ENCODE measurements at places on chromosomes 11 and 22.

DNA sequence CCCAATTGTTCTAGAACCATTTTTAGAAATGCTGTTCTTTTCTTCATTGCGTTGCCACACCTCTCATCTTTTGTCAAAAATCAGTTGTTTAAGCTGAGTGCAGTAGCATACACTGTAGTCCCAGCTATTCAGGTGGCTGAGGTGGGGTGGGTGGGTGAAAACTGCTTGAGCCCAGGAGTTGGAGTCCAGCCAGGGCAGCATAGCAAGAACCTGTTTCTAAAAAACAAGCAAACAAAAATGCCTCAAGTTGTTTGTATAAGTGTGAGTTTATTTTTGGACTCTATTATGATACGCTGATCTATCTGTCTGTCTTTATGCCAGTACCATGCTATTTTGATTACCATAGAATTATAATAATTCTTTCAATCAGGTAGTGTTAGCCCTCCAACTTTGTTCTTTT is 62.5 kb upstream of the RRM1 start:
- no peak for DNase-seq

GRCh38 chr11:4086575-4087353 is 7.8 kb upstream of the RRM1 start:
- DNase-seq, result no peak

DNA sequence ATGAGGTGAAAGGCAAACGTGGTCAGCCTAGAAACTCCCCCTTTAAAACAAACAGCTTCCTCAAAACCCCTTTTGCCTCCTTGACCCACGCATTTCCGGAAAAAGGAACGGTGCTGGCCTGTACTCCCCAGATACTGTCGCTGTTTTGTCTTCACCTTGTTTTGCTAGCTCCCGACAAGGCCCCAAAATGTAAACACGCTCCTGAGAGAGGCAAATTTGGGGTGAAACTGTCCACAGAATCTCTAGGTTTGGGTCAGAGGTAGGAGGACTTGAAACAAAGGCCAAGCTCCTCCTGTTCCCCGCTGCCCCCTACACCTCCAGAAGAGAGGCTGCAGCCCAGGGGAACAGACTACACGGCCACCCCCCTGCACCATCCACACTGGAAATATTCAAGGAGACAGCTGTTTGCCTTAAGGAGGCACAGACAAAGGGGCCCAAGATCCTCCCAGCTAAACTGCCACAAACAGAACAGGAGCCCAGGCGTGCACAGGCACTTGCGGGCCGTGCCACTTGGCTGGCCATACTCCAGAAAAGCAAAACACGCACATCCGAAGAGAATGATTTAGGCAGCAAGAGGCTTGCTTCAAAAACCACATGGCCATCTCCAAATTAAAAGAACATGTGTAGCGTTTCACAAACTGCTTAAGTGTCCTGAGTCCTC is 160.5 kb upstream of the GRK3 start:
- DNase-seq, result no peak

DNA sequence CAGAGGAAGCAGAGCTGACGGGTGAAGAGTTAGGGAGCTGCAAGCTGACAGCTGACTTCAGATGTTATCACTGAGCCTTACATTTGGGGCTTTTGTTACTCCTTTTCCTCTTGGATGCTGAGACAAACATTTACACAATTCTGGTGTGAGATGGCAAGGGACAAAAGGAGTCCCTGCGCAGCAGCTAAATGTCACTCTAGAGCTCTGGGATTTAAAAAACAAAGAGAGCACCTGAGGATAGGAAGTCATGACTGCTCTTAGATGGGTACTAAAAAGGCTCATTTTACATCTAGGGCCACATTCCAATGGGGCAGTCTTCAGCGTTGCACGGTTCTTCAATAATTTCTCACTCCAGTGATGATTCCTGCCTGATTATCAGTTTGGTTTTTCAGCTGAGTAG is 204.5 kb downstream of the RAB38 start:
- DNase-seq, result no peak

- DNase-seq, result peak; percentile 45
Observed at GRCh38 chr11:34650528-34650927, 29.6 kb downstream of the EHF start.

GRCh38 chr11:16876053-16876752 is 137.8 kb downstream of the C11orf58 start:
- DNase-seq, result no peak

DNA sequence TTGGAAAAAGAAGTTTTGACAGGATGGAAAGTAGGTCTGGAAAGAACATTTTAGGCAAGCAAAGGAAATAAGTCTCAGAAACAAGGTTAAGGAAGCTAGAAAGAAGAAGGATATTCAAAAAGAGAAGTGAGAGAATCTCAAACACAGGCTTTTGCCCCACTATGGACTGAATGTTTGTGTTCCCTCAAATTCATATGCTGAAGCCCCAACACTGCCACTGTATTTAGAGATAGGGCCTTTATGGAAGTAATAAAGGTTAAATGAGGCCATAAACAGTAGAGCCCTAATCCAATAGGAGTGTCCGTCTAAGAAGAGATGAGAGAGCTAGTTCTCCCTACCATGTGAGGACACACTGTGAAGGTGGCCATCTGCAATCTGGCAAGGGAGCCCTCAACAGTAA is 20.6 kb upstream of the RPS13 start:
- DNase-seq, result no peak

DNA sequence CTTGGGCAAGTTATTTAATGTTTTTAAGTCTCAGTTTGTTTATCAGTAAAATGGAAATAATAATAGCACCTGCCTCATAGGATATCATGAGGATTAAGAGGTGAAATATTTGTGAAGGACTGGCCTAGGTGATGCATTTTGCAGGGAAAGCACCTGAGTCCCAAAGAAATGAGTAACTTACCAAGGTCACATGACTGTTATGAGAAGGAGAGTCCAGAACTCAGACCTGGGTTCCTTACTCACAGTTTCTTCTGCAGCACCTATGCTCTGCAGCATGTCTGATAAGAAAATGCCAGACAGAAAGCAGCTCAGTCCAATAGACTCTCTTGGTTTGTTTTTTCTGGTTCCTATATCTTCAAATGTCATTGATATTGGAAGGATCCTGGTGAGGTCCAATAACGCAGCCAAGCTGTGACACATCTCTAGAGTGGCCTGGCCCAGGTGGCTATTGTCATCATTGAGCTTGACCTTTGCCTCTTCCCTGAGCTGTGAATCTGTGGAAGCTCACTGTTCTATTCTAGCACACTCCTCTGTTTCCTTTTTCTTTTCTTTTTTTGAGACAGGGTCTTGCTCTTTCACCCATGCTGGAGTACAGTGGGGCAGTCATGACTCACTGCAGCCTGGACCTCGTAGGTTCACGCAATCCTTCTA is 174.7 kb upstream of the NAV2 start:
- DNase-seq, result no peak

DNA sequence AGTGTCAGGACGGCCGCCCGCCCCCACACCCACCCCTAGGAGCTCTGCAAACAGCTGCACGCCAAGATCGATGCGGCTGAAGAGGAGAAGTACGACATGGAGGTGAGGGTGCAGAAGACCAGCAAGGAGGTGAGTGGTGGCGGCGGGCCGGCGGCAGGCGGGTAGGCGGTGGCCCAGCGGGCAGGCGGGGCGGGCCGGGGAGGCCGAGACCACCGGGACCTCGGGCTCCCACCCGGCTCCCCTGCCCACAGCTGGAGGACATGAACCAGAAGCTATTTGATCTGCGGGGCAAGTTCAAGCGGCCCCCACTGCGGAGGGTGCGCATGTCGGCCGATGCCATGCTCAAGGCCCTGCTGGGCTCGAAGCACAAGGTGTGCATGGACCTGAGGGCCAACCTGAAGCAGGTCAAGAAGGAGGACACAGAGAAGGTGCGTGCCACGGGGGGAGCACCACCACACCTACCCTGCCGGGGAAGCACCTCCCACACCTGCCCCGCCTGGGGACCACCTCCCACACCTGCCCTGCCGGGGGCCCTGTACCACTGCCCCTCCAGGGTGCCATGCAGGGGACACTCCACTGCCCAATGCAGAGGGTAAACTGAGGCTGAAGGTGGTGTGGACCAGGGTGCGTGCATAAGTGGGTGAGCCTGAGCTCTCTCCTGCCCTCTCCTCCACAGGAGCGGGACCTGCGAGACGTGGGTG is 2.1 kb downstream of the TNNI2 start:
- no peak for DNase-seq

DNA sequence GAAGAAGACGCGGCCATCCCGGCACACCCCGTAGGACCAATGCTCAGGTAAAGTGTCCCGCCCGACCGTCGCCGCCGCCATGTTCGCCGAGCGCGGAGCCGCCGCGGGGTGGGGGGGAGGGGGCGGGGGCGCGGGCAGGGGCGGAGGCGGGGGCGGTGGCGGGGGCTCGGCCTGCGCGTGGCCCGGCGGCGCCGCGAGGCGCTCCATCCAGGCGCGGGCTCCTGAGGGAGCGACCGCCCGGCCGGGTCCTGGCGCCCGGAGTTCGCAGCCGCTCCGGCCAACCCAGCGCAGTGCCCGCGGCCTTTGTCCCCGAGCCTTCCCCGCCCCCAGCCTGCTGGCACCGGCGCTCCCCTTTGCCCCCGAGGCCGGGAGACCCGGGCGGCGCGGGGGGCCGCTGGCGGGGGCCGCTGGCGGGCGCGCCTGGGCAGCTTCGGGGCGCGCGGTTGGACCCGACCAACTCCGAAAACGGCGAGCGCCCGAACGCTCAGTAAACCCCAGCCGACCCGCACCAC is at the start of gene PLEKHA7:
Gene PLEKHA7, minus strand, starts transcription at position 94 of the 512 bp plus-strand sequence. Its CDS starts 13 bp downstream, at position 81.
- no peak for DNase-seq

DNA sequence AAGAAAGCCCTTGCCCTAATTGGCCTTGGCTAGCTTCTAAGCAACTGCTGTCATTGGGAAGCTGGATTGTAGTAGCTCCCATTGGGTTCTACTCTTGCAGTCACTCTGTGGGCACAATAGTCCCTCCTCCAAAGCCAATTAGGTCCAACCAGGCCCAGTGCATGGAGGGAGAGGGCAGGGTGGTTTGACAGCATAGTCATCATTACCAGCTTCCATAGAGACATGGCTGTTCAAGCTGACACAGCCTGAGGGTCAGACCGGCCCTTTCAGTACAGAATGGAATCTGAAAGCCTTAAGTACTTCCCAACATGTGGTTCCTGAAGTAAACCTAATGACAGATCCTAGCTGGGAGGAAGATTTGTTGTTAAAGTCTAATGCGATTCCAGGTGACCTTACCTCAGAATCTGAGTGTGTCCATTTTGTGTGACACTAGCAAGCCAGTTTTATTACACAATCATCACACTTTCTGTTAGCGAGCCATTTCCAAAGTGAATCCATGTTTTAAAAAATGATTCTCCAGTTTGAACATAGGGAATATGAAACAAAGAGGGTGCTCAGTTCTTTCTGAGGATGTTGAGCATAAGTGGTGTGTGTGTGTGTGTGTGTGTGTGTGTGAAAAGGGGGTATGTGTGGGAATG is 6.9 kb downstream of the PLET1 start:
- no peak for DNase-seq

DNA sequence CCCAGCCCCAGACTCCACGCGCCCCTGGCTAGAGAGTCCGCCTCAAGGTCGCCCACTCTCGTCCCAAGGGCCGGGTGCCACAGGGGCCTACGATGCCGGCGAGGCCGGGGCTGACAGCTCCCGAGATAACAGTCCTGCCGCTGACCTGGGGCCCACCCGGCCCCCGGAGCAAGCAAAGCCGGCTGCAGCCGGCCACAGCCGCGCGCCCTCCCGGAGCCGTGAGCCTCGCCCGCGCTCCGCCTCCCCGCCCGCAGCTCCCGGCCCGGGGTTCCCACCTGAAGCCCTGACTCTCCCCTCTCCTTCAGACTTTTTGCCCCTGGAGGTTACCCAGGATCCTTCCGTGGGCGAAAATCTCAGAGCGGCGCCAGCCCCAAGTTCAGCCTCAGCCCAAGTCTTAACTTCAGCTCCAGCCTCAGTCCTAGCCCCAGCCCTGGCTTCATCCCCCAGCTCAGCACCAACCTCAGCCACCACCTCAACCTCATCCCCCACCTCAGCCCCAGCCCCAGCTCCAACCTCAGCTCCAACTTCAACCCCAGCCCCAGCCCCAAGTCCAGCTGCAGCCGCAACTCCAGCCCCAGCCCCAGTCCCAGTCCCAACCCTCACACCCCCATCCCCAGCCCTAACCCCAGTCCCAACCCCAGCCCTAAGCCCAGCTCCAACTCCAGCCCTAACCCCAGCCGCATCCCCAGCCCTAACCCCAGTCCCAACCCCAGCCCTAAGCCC is 1.7 kb downstream of the KLHDC7B start:
- DNase-seq, result no peak

DNA sequence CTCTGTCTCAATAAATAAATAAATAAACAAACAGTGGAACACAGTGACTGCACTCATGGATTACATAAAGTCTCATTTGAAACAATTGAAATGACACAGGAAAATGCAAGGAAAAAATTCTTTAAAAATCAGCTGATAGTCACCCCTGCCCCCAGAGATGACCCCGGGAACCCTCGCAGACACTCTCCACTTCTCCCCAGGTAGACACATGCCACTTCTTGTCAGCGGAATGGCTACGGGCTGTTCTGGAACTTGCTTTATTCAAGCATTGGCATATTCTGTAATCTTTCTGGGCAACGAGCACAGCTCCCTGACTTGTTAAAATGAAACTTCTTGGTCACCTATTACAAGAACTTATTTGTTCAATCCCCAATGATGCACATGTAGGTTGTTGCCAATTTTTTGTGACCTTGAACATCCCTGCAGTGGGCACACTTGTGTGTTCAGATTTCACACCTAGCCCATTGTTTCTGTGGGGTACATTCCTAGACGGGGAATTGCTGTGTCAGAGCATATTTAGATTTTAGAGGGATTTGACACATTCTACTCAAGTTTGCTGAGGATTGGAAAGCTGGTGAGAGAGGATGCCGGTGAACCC is 32.8 kb downstream of the MYEOV start:
- no peak for DNase-seq

DNA sequence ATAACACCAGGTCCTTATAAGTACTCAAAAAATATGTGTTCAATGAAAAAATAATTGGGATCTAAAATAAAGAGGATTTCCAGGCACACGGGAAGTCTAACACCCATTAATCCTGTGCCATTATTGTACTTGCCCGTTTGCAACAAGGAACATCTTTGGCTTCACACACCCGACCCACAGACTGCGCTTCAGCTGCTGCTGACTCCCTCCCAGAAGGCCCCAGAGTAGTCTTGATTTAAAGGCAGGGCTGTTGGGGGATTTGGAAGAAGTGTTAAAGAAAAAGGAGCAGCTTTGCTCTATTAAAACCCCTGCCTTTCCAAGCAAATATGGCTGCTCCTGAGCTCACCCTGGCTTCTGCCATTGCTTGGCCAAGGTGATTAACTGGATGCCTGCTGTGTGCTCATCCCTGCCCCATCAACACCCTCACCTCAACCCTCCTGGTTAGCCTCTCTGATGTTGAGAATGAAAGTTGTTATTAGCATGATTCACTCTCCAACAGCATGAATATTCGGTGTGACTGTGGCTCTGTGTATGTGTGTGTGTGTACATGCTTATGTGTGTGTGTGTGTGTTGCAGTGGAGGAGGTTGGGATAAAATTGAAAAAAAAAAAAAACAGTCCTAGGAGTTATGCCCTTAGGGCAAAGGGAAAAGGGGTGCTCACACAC is 76.1 kb downstream of the KIRREL3 start:
- DNase-seq, result no peak

- DNase-seq, result no peak
Observed at GRCh38 chr11:80144897-80145594, 704.2 kb upstream of the TENM4 start.

- DNase-seq, result no peak
Observed at GRCh38 chr11:57502870-57503269, 12.6 kb downstream of the SLC43A1 start.

Data from stimulated activated CD8-positive, alpha-beta memory T cell treated with anti-CD3 and anti-CD28 coated beads, Interleukin-7, amount 100 ng/mL, for 1 hour (primary cell).